AG08396 (cell line): ENCODE measurements at places on chromosomes 16 and 17.

DNA sequence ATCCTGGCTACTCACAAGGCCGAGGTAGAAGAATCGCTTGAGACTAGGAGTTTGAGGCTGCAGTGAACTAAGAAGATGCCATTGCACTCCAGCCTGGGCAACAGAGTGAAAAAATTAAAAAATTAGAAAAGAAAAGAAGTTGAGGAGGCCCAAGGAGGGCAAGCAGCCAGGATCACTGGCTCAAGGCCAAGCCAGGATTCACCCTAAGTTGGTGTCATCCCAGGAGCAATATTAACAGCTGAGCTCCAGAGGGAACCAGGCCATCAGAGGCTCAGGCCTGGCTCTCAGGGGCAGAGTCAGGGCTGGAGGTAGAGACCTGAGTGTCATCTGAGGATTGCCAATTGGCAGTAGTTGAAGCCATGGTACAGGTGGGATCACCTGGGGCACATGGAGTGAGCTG lies 20.7 kb downstream of the DRC3 start:
- no peak for DNase-seq

DNA sequence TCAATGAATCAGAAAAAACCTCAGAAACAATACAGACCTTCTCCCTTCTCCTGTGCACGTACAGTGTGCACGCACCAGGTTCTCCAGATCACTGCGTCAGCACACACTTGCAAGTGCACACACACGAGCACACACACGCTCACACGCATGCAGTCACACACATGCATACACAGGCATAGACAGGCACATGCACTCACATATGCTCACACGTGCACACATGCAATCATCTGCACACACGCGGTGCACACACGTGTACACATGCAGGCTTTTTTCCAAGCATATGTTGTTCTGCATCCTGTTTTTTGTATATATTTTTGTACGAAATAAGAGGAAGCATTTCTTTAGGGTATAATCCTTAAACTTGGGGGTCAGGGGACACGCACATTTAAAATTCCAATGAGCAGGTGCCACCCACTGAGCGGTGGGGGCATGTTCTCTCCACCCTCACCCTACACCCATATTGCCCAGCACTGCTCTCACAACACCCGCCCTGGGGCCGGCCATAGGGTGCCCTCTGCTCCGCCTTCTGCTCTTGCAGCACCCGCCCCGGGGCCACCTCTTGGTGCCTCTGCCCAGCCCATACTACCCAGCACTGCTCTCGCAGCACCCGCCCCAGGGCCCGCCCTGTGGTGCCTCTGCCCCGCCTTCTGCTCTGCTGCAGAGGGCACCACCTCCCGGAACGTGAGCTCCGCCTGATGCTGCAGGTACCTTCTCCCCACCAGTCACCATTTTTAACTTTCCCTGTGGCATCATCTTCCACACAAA lies 20.9 kb downstream of the KLHDC4 start:
- DNase-seq = no peak

GRCh38 chr17:31918701-31919128 lies 17.2 kb upstream of the UTP6 start:
- no peak for DNase-seq

DNA sequence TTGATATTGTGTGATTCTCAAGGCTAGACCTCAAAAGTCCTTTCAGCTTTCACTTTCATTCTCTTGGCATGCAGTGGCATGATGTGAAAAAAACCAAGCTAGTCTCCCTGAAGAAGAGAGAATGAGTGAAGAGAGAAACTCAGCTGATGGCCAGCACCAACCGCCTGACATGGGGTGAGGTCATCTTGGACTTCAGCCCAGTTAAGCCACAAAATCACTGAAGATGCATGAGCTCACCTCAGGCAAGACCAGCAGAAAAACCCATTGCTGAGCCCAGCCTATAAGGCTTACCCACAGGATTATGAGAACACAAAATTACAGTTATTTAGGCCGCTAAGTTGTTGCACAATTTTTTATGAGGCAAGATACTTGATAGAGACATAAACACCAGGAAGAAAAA lies 496.5 kb downstream of the TOX3 start:
- DNase-seq = no peak

DNA sequence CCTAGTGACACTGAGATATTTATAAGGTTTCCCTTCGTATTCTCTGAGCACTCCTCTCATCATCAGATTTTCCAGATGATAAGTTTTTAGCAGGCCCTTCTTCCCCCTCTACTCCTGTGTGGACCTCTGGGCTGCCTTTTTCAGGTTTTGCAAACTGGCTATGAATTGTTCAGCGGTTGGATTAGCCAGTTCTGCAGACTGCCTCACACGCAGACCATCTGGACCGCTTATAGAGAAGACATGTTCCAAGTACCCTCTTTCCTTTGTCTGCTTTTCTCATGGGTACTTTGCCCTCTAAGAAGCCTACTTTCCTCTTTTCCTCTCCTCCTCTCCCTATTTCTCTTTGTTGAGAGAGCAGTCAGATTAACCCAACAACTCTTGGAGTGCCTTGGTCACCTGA lies 111.6 kb downstream of the GRIN2A start:
- no peak for DNase-seq

DNA sequence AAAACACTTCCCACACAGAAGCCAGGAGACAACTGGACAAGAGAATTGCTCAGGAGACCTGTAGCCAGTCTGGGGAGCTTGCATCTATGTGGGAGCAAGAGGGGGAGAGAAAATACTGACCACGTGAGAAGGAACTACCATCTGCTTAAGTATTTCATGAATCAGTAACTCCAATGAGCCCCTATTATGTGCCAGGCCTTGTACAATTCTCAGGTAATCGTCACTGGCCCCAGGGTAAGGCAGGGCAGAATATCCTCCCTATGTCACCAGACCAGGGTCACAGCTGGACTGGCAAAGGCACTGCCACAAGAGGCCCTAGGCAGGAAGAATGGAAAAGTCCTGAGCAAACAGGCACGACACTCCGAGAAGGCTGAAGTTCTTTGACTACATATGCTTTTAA lies 25.9 kb downstream of the USP7 start:
- no peak for DNase-seq

- DNase-seq = no peak
Measured at GRCh38 chr16:55076053-55076452, 145.4 kb downstream of the IRX5 start.

- no peak for DNase-seq
Measured at GRCh38 chr16:86342161-86342834, 168.0 kb upstream of the FOXF1 start.

DNA sequence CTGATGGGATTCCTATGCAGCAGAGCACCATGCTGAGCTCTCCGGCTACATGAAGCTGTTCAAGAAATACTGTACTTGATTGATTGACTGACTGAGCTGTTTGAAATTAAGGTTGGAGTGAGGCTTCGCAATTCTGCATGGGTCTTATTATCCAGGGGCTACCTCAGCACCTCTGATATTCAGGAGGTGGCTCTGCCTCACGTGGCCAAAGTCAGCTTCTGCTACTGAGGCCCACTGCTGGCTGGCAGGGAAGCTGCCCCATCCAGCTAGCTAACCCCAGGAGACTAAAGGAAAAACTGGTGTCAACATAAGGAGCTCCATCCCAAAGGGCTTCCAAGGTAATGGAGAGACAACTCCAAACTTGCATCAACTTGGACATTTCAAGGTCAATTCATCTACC lies 66.2 kb upstream of the TRAP1 start:
- no peak for DNase-seq

- no peak for DNase-seq
Measured at GRCh38 chr17:19546289-19547065, 12.8 kb downstream of the SLC47A1 start.
